Suprapubic skin (tissue), 4 donors: ENCODE measurements at places on chromosomes 16 and 17. TPM values are rescaled to one million over a fixed set of nuclear protein-coding genes. Genes with fewer than 3 reads are reported as not detected.

DNA sequence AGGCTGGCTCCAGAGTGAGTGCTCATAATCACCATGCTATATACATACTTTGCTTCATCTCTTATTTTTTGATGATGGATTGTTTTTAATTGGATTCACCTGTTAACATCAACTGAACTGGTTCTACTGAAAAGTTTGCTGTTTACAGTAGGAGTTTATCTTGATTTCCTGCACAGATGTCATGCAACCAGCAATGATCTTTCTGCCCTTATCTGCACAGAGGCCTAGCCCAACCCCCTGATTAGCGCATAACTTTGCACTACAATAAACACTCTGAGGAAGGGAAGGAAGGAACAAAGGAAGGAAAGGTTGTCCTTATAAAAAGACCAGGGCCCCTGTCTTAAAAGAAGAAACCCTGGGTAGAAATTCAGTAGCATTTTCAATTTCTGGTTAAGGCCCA lies 152.9 kb downstream of the RGS9 start:
- no peak for DNase-seq

DNA sequence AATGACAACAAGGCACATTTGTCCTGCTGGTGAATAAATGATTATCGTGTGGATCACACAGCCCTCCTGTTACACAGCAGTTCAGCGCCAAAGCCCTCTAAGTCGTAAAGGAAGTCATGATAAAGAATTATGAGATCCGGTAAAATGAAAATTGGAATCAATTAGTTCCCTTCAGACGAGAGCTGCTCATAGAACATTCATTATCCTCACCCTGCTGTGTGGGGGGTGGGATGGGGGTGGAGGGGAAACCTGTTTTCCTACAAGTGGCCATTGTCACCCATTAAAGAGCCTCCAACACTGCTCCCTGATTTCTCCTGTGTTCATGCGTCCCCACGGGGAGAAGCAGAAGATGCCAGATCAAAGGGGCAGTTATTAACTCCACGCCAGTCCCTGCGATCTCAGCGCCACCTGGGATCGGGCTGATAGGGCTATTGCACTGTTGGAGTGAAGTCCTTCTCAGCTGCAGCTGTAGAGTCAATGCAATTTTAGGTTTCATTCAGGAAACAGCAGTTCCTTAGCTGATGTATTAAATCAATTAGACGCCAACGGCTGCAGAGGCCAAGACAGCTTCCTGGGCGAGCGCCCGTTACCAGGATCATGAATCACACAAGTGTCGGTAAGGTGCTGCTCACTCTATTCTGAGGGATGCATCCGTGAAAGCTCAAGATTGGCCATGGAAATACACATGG lies 19.2 kb upstream of the CACNG4 start:
- peak; percentile 49 for DNase-seq

DNA sequence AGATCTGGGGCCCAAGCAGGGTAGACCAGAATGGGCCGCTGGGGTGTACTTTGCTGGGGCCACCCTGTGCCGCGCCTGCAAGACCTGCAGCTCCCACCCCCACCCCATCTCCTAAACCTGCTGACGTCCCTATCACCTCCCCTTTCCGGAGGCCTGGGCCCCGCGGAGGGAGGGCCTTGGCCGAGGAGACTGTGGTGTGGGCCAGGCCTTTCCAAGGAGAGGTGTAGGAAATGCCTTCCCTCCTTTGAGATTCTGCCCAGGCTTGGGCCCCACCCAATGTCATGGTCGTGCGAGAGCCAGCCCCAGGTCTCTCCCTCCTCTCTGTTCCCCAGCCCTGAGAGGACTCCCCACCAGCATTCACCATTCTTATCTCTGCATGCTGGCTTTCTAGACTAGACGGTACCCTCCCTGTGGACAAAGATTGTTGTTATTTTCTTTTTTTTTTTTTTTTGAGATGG lies 3.9 kb upstream of the WFIKKN2 start:
- no peak for DNase-seq

DNA sequence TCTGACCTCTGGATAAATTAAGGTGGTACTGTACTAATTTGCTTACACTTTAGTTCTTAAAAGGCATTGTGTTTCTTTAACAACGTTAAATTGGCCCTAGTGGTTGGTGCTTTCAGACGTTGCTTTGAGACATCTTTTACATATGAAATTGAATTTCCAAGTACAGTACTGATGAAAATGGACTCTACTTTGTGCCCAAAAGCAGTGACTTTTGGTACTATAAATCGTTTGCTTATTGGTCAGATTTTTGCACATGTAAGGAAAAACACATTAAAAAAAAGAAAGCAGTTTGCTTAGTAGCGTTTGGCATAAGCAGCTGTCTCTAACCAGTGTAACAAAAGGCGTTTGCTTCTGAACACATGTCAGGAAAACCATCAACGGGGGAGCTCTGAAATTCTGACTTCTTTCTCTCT lies 139.6 kb downstream of the CDK5R1 start:
- no peak for DNase-seq

DNA sequence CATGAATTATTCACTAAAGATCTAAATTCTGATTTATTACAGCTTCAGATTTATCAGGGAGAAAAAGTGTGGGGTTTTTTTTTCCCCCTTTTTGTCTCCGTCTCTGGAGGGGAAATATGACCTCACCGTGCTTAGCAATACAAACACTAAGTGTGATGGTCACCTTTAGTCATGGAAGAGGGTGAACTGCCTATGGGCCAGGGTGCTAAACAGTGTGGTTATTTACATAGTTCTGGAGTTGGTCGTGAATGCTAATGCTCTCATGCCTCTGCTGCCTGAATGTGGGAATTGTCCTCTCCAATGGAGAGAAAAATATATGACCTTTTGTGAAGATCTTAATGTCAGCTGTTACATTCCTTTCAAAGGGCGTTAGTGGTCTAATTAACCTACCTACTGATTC lies 44.8 kb upstream of the MSI2 start:
- no peak for DNase-seq

GRCh38 chr17:55962951-55963401 lies 190.3 kb upstream of the ANKFN1 start:
- no peak for DNase-seq

- no peak for DNase-seq
These were observed 1.6 kb upstream of the SLC5A10 start for GRCh38 chr17:18950346-18950745.

The TNK1 gene
- total RNA-seq = 15.3 TPM

The MYO15B gene
- total RNA-seq = 126 TPM

The ZPBP2 gene
- not detected for total RNA-seq

The HELZ gene
- 37.6 TPM for total RNA-seq

The KRT9 gene
- 1.6 TPM for total RNA-seq

The P2RX1 gene
- total RNA-seq = 2.1 TPM

The KCNJ18 gene
- total RNA-seq = 23.4 TPM
